Activated CD8-positive, alpha-beta T cell treated with anti-CD3 and anti-CD28 coated beads, Interleukin-2, amount 10 ng/mL, durations not matched to agents 7 days and 5 days (primary cell): ENCODE measurements at places on chromosomes 11 and 22. TPM values are rescaled to one million over a fixed set of nuclear protein-coding genes. Genes with fewer than 3 reads are reported as not detected.
A peak's percentile ranks its signal among the peaks of the same experiment; 100 is the strongest.

- H3K4me1 ChIP-seq = no peaks in the 10 kb centered on the region
- H3K27ac ChIP-seq = no peak overlapping the region
- H3K4me3 ChIP-seq = no peak overlapping the region
- no peak for DNase-seq
- H3K36me3 ChIP-seq = no peaks in the 10 kb centered on the region
- no peaks in the 10 kb centered on the region for H3K27me3 ChIP-seq
These were observed 51.7 kb downstream of the TECTA start for GRCh38 chr11:121152764-121153163.

DNA sequence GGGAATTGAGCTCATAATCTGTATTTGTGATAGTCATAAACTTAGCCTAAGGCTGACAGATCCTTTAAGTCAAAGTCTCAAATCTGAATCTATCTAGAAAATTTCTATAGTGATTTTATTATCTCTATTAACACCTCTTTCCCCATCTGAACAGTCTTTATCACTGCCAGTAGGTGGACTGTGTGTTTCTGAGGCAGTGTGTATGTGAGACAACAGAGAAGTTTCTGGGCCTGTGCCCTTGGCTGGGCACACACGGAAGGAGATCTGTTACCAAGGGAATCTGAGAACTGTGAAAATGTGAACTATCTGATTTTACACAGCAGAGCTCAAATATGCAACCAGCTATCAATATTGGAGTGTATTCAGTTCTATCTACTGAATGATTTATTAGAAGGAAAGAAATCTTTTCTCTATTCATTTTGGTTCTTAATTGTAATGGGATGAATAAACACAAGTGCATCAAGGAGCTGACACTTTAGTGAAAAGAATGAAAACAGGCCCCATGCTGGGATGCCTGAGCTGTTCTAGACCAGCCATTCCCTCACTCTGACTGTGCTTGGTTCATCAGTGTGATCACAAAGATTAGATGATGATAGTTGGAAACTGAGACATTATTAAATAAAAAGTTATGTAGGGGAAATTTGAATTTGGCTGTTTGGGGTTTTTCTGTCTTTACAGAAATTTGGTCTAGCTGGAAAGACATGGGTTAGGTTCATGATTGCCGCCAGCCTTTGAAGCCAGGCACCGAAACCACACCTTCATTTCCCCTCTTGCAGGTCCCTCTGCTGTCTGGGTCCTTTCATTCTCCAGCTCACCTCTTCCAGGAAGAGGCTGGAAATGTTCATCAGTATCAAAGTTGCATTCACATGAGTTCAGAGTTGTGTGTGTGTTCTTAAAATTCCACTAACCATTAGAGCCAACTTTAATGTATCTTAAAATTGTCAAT, 68.1 kb downstream of the LIF start:
- peaks cover 88% of the 10 kb centered on the region for H3K4me1 ChIP-seq
- DNase-seq = peak; percentile 74
- H3K4me3 ChIP-seq = peak overlapping the region; percentile 35
- no peaks in the 10 kb centered on the region for H3K27me3 ChIP-seq
- H3K36me3 ChIP-seq = peaks cover 11% of the 10 kb centered on the region

The JAML gene
- 140 TPM for total RNA-seq

- H3K27me3 ChIP-seq = no peaks in the 10 kb centered on the region
- no peak overlapping the region for H3K4me3 ChIP-seq
- H3K4me1 ChIP-seq = no peaks in the 10 kb centered on the region
- no peaks in the 10 kb centered on the region for H3K36me3 ChIP-seq
- no peak overlapping the region for H3K27ac ChIP-seq
These were observed 257.0 kb upstream of the C11orf87 start for GRCh38 chr11:109165035-109165434.

The VWA5A gene
- 3.8 TPM for total RNA-seq

The ZDHHC13 gene
- total RNA-seq = 23.9 TPM

The CCDC188 gene
- not detected for total RNA-seq

- H3K27me3 ChIP-seq = no peaks in the 10 kb centered on the region
- H3K27ac ChIP-seq = no peak overlapping the region
- H3K4me1 ChIP-seq = no peaks in the 10 kb centered on the region
- H3K4me3 ChIP-seq = no peak overlapping the region
These were observed 47.0 kb upstream of the TIMP3 start for GRCh38 chr22:32754413-32755041.

The PDGFD gene
- not detected for total RNA-seq

- H3K36me3 ChIP-seq = peaks cover 64% of the 10 kb centered on the region
- H3K4me3 ChIP-seq = no peak overlapping the region
- no peaks in the 10 kb centered on the region for H3K27me3 ChIP-seq
- DNase-seq = no peak
These were observed 53.1 kb upstream of the OR4B1 start for GRCh38 chr11:48163360-48164100.

The PKDREJ gene
- total RNA-seq = not detected

DNA sequence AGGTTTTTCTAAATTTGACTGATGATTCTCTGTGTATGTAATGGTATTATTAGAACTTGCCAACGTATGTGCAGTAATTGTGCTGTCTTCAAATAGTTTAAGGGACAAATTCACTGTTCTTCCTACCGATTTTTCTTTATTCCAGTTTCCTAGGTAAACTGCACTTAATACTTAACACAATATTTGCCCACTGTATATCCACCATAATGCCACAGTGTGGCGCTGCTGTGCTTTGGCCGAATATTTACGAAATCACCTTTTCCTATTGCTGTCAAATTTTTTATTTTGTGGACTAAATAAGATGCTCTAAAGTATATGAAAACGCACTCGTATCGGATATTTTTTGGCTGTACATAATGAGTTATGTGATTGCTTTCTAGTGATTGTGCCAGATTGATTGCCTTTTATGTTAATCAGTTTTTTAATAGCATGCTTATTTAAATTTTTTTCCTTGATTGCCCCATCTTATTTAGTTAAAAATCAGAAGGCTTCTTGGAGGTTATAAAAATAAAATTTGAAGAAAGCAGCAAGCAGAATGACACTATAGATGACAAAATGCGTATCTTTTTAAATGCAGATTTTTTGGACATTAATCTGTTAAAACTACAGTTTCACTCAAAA, 10.5 kb downstream of the AASDHPPT start:
- H3K27me3 ChIP-seq = no peaks in the 10 kb centered on the region
- no peak overlapping the region for H3K27ac ChIP-seq
- no peak overlapping the region for H3K4me3 ChIP-seq
- DNase-seq = peak; percentile 47
- H3K4me1 ChIP-seq = peaks cover 34% of the 10 kb centered on the region

- H3K27ac ChIP-seq = no peak overlapping the region
- H3K4me3 ChIP-seq = no peak overlapping the region
- no peaks in the 10 kb centered on the region for H3K36me3 ChIP-seq
These were observed 70.5 kb upstream of the SESN3 start for GRCh38 chr11:95301474-95301873.

The KRTAP5-9 gene
- total RNA-seq = not detected

The OR52N4 gene
- total RNA-seq = 0.71 TPM

GRCh38 chr11:117230999-117231841, 653 bp downstream of the PCSK7 start:
- peak overlapping the region; percentile 89 for H3K4me3 ChIP-seq
- peak; percentile 30 for DNase-seq
- peaks cover 53% of the 10 kb centered on the region for H3K4me1 ChIP-seq
- H3K27ac ChIP-seq = peak overlapping the region; percentile 97
- no peaks in the 10 kb centered on the region for H3K27me3 ChIP-seq

DNA sequence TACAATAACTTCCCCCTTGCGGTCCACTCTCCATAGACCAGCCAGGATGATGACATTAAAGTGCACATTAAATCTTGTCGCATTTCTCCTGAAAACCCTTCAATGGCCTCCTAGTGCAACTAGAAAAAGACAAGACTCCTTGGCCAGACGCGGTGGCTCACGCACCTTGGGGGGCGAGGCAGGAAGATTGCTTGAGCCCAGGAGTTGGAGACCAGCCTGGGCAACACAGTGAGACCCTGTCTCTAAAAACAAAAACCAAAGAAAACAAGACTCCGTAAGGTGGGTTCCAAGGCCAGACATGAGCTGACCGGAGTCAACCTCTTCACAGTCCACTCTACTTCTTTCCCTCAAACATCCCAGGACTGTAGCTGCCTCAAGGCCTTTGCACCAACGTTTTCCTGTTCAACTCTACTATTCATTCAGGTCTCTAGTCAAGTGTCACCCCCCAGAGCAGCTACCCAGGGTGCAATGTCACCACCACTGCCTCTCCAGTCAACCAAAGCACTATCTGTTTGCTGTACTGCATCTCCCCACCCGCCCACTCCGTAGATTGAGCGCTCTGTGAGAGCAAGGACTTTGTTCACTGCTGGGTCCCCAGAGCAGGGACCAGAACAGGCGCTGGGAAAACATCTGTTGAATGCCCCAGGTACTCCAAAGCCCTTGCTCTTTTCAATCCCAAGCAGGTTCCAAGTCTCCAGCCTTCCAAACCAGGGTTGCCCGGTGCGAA, 739 bp downstream of the ZMAT5 start:
- H3K36me3 ChIP-seq = peaks cover 27% of the 10 kb centered on the region
- H3K4me1 ChIP-seq = peaks cover 42% of the 10 kb centered on the region
- H3K27ac ChIP-seq = peak overlapping the region; percentile 92
- H3K27me3 ChIP-seq = no peaks in the 10 kb centered on the region
- peak; percentile 47 for DNase-seq

The UCP3 gene
- total RNA-seq = 2.9 TPM

- H3K27ac ChIP-seq = no peak overlapping the region
- H3K27me3 ChIP-seq = peaks cover 2% of the 10 kb centered on the region
These were observed 8.5 kb upstream of the CCDC89 start for GRCh38 chr11:85694385-85694980.

- H3K36me3 ChIP-seq = no peaks in the 10 kb centered on the region
- no peaks in the 10 kb centered on the region for H3K4me1 ChIP-seq
- DNase-seq = no peak
- H3K4me3 ChIP-seq = no peak overlapping the region
These were observed 84.5 kb downstream of the DSCAML1 start for GRCh38 chr11:117712530-117712929.

The HPX gene
- total RNA-seq = not detected

The KRTAP5-7 gene
- total RNA-seq = not detected

The RAB39A gene
- 0.18 TPM for total RNA-seq

The SLC35C1 gene
- total RNA-seq = 21.8 TPM
